ENCODE measurements at places on chromosomes 7 and 10. TPM values are rescaled to one million over a fixed set of nuclear protein-coding genes. Genes with fewer than 3 reads are reported as not detected.

Gene CPXM2
- total RNA-seq: 41.5 TPM

Gene MRLN
- total RNA-seq: not detected

Gene GCC1
- 24.0 TPM for total RNA-seq

Gene PLXDC2
- total RNA-seq: 3.8 TPM

Gene UCMA
- not detected for total RNA-seq

Gene GPR85
- 1.9 TPM for total RNA-seq

Gene CRHR2
- total RNA-seq: not detected

Gene AHCYL2
- 15.7 TPM for total RNA-seq

Gene LIPK
- total RNA-seq: not detected

Gene MINDY4
- total RNA-seq: 4.4 TPM

Gene CPA2
- not detected for total RNA-seq

Gene PIP4K2A
- total RNA-seq: 28.2 TPM

Gene GRID2IP
- total RNA-seq: under 0.01 TPM

Gene HMX3
- total RNA-seq: 0.16 TPM

Gene PNLIP
- not detected for total RNA-seq

Gene FRMPD2
- not detected for total RNA-seq

Gene KCNMA1
- total RNA-seq: 70.6 TPM

Gene RAPGEF5
- total RNA-seq: 0.95 TPM

Gene MKI67
- 1.7 TPM for total RNA-seq

Gene CYP3A4
- total RNA-seq: not detected

Gene WDR11
- total RNA-seq: 57.2 TPM

Gene GTF2I
- 46.9 TPM for total RNA-seq

Gene STK17A
- 50.9 TPM for total RNA-seq

Gene RPEL1
- total RNA-seq: under 0.01 TPM

Gene CUL1
- total RNA-seq: 32.4 TPM

Gene ZNF853
- 3.2 TPM for total RNA-seq

Gene EVX1
- total RNA-seq: not detected

Gene HYCC1
- 118 TPM for total RNA-seq

Gene TBXAS1
- 2.1 TPM for total RNA-seq

Gene C10orf53
- total RNA-seq: not detected

Gene SPDYE9
- total RNA-seq: not detected

Gene CCL26
- total RNA-seq: 1.4 TPM

Gene GIMAP2
- 0.17 TPM for total RNA-seq

Gene CACNA2D1
- total RNA-seq: 33.3 TPM

Gene CNNM1
- total RNA-seq: under 0.01 TPM

Gene KCNK18
- not detected for total RNA-seq

Gene BMPR1A
- 47.3 TPM for total RNA-seq

Gene STYXL1
- total RNA-seq: 36.6 TPM

Gene FOXI2
- not detected for total RNA-seq

Gene VAX1
- not detected for total RNA-seq

Gene IFIT3
- 19.7 TPM for total RNA-seq

Gene PPP1R3C
- total RNA-seq: 125 TPM

Gene PRKAR2B
- total RNA-seq: 3.4 TPM

Gene TRPV6
- total RNA-seq: not detected

Gene ADRB1
- total RNA-seq: not detected

Gene CRPPA
- total RNA-seq: 0.60 TPM

Gene CALD1
- 221 TPM for total RNA-seq

Gene LEP
- total RNA-seq: not detected

Gene PRR15
- 0.16 TPM for total RNA-seq

Gene PON3
- under 0.01 TPM for total RNA-seq

Gene PRLHR
- not detected for total RNA-seq

Gene CFAP46
- total RNA-seq: 0.95 TPM

Gene PILRB
- total RNA-seq: 5.0 TPM

Gene TBRG4
- total RNA-seq: 39.4 TPM

Gene NUTM2A
- total RNA-seq: 0.34 TPM

Gene RELN
- total RNA-seq: 0.63 TPM

Gene PLAU
- total RNA-seq: 63.4 TPM

Gene ABCB8
- 17.8 TPM for total RNA-seq

Gene FAM13C
- 5.7 TPM for total RNA-seq
